ENCODE measurements at places on chromosomes 16 and 17. TPM values are rescaled to one million over a fixed set of nuclear protein-coding genes. Genes with fewer than 3 reads are reported as not detected.

The CTRB2 gene
- total RNA-seq, result not detected

The IGSF6 gene
- 0.54 TPM for total RNA-seq

The KIF2B gene
- under 0.01 TPM for total RNA-seq

The MT1G gene
- 5.9 TPM for total RNA-seq

- no peak for DNase-seq
These were observed 12.5 kb upstream of the FAM171A2 start for GRCh38 chr17:44376124-44376523.

DNA sequence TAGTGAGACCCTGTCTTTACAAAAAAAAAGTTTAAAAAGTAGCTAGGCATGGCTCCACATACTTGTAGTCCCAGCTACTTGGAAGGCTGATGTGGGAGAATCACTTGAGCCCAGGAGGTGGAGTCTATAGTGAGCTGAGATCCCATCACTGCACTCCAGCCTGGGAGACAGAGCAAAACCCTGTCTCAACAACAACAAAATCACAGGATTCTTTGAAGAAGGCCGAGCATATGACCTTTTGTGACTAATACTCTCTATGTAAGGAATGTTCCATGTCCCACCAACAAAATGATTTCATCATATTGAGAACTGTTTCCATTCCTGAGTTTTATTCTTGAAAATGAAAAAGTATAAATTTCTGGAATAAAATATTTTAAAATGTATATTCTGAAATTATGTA lies 58.9 kb upstream of the EFCAB3 start:
- no peak for DNase-seq

DNA sequence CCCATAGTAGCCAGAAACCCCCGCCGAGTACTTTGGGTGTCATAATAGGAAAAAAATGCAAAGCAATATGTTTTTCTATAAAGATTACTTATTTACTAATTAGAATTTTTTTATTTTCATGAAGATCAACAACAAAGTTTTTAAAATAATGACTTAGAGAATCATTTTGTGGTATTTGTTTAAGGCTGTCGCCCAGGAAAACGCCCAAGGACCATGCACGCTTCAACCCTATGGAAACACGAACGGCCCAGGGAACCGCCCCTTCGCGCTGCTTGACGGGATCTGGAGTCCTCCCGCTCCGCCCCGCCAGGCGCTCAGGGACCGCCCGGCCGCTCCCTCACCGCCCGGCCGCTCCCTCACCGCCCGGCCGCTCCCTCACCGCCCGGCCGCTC lies 408 bp upstream of the KPNA2 start:
- DNase-seq, result no peak

DNA sequence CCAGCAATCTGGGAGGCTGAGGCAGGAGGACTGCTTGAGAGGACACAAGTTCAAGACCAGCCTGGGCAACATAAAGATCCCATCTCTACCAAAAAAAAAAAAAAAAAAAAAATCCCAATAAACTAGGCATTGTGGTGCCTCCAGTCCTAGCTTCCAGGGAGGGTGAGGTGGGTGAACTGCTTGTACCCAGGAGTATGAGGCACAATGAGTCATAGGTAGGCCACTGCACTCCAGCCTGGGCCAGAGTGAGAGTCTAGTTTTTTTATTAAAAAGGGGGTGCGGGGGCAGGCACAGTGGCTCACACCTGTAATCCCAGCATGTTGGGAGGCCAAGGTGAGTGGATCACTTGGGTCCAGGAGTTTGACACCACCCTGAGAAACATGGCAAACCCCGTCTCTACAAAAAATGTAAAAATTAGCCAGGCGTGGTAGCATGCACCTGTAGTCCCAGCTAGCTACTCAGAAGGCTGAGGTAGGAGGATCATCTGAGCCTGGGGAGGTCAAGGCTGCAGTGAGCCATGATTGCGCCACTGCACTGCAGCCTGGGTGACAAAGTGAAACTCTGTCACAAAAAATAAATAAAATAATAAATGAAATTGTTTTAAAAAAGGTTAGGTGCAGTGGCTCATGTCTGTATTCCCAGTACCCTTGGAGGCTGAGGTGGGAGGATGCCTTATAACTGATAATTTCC lies 7.8 kb upstream of the CHST6 start:
- DNase-seq, result no peak

DNA sequence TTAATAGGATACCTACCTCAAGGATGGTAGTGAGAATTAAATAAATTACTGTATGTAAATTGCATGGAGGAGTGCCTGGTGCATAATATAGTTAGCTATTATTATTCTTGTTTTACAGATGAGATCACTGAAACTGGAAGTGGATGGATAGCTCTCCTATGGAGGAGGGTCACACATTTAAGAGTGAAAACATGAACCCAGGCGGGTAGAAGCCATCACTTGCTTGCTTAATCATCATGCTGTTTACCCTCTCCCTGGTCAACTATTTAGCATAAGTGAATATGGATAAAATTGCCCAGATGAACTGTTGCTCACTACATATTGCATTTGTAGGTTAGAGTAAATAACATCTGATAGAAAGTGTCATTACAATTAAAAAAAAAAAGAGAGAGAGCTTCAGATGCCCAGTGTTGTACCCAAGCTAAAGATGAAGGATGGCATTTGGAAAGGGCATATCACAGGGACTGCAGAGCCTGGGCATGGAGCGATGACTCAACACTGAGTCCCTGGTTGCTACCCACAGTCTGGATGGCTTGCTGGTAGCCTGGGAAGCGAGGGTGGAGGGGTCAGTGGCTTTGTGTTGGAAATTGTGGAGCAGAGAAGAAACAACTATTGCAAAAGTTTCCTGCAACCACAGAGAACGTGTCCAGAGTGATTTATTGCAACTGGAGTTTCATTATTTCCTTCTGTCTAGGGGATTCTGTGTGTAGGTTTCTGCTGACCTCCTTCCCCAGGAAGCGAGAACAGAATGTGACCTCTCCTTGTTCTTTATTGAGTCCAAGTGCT lies 414.4 kb downstream of the SHISA9 start:
- DNase-seq, result no peak

DNA sequence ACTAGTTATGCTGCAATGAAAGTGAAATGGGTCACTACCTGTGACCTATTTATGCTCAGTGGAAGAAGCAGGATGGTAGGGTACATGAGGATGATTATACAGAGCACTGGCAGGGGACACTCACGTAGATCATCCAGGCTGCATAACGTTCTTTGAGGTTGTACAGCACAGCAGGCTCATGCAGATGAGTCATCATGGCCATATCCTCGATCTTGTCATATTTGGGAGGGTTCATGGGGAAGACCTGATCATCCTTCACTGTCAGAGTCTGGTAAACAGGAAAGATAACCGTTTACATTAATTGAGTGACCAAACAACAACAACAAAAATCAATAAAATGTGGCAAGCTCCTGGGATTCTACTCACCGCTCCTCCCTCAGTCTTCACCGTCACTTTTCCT lies 2.1 kb downstream of the MYH2 start:
- no peak for DNase-seq

GRCh38 chr16:73093146-73094144 lies 45.5 kb upstream of the ZFHX3 start:
- no peak for DNase-seq

DNA sequence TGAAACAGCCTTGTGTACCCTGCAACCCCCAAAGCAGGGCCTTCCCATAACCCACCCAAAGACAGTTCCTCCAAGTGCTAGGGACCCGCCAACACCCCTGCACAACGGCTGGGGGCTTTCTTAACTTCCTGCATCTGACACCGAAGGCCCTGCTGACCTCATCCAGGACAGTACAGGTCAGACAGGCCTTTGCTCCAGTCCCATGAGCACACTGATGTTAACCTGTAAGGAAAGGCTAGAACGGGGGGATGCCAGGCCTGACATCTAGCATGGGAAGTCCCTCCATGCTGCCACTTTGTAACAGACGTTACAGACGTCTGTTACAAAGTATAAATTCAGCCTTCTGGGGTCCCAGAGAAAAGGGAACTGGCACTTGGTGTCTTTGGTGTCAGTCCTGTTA lies 369.1 kb downstream of the CPPED1 start:
- DNase-seq, result no peak

GRCh38 chr17:74383141-74383540 lies 15.8 kb downstream of the GPR142 start:
- DNase-seq, result no peak

- no peak for DNase-seq
These were observed 90.4 kb upstream of the CDH11 start for GRCh38 chr16:65212240-65212639.

DNA sequence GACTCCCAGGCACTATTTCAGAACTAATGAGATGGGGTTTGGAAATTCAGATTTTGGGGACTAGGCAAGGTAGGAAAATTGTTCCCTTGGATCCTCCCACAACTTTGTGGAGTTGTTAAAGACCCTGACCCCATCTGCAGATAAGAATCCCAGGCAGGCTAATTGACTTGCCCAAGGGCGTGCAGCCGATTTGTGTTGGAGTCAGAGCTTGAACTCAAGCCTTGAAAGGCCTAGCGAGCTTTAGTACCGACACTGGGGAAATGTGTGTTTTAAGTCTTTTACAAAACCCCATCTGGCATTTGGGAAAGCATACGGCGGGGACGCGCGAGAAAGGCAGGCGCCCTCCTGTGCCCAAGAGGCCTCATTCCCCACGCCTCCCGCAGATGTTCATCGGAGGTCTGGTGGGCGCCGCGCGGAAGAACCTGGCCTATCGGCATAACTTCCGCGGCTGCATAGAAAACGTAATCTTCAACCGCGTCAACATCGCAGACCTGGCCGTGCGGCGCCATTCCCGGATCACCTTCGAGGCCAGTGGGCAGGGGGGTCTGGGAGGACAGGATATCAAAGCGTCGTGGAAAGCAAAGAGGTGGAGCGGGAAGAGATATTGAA lies 4.3 kb downstream of the CNTNAP1 start:
- no peak for DNase-seq

DNA sequence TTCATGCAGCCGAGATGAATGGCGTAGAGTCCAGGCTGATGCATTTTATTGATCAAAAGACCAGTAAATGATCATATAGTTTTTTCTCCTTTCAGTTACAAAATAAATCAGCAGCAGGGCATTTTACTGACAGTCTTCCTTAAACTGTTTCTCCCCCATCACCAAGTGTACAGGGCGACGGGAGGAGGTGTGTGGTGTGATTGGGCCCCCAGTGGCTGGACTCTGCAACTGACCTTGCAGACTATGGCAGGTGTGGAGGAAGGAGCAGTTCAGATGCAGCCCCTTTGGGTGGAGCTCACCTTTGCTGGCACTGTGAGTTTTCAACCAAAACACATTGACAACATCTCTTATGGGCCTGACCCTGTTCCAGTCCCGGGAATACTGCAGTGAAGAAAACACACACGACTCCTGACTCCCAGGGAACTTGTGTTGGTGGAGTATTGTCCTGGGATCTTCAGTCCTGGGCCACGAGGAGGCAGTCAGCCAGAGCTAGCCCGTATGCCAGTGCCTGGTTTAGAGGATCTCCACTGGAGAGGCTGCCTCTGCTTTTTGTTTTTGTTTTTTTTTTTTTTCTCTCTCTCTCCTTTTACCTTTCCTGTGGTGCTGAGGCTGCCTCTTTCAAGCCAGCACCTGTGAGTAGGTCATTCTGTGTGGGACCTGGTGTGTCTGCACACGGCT lies 29.8 kb downstream of the KIAA0513 start:
- DNase-seq, result no peak

GRCh38 chr17:5044630-5045029 lies 9.4 kb upstream of the SLC52A1 start:
- DNase-seq, result no peak

GRCh38 chr17:4728124-4728523 lies 3.1 kb upstream of the MED11 start:
- DNase-seq, result no peak

DNA sequence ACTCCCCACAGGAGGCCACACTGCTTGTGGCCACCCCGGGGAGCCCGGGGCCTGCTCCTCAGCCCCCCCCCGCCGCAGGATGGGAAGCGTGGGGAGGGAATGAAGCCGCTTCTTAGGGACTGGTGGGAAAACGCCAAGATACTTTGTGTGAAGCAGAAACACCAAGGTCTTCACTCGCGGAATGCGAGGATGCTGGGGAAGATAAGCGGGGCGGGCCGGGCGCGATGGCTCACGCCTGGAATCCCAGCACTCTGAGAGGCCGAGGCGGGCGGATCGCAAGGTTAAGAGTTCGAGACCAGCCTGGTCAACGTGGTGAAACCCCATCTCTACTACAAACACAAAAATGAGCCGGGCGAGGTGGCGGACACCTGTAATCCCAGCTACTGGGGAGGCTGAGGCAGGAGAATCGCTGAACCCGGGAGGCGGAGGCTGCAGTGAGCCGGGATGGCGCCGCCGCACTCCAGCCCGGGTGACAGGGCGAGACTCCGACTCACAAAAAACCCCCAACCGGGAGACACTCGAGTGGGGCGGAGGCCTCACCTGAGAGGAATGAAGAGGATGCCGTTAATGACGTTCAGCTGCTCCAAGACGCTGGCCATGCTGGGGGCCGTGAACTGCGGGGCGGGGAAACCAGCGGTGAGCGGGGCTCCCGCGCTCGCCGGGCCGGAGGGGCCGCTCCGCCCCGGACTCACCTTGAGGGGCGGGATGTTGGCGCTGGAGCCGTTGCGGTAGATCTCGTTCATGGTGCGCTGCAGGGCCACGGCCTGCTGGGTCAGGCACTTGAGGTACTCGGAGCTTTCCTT lies 20.3 kb downstream of the CLUH start:
- no peak for DNase-seq

- DNase-seq, result peak; percentile 51
These were observed at the start of gene DUS1L for GRCh38 chr17:82065638-82066303. Gene DUS1L (minus strand): TSS chr17:82065804. CDS start chr17:82065059, 745 bp downstream.

DNA sequence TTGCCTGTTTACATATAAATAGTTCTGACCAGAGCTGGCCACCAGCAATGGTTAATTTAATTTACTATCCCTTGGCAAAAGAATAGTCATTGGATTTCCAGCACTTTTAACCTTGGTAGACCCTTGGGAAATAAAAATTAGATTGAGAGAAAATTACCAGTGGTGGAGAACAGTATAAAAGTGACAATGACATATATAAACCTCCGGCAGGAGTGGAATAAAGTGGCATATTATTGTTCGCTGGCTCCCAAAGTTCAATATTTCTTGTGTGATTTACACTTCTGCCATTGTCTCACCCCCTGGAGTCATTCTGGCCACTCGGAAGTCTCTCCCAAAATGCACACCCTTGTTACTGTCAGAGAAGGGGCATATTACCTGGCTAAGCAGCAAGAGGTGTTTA lies 347.7 kb downstream of the NPIPA8 start:
- no peak for DNase-seq

DNA sequence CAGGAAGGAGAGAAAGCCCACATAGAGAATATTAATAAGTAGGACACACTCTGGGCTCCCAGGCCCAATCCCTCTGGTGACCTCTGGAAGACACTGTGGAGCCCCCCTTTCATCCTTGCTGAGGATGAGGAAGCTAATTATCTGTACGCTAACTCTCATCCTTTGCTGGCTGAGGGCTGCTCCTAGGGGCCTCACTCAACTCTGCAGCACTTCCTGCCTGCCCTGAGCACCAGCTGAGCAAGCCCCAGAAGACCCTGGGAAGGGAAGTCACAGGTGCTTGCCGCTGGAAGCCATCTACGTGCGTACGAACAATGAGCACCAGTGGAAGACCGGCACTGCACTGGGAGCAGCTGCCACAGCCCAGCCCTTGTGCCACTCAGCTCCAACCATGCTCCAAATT lies 145.8 kb upstream of the CDH5 start:
- DNase-seq, result peak; percentile 33

DNA sequence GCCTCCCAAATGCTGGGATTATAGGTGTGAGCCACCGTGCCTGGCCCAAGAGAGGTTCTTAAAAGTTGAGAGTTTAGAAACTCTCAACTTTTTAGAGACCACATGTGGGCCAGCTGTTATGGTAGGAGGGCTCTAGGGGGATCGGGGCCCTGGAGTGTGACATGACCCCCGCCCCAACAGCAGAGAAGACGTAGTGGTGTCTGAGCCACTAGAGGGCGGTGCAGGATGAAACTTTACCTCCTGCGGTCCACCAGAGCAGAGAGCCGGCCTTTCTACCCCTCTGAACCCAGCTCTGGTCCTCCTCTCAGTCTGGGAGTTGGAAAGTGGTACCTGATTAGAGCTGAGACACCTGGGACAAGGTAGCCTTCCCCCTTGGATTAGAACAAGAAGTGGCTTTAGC lies 7.4 kb downstream of the CDK5RAP3 start:
- DNase-seq, result peak; percentile 64

Data from hematopoietic multipotent progenitor cell (in vitro differentiated cells).